Small intestine (tissue), 16 donors: ENCODE measurements at places on chromosomes 4 and X.

GRCh38 chr4:5870701-5871100 lies 22.2 kb downstream of the CRMP1 start:
- DNase-seq, result no peak

- no peak for DNase-seq
These were observed 82.0 kb upstream of the VCX2 start for GRCh38 chrX:8253096-8253495.

- no peak for DNase-seq
These were observed 92.2 kb upstream of the TRIM2 start for GRCh38 chr4:153112041-153112441.

DNA sequence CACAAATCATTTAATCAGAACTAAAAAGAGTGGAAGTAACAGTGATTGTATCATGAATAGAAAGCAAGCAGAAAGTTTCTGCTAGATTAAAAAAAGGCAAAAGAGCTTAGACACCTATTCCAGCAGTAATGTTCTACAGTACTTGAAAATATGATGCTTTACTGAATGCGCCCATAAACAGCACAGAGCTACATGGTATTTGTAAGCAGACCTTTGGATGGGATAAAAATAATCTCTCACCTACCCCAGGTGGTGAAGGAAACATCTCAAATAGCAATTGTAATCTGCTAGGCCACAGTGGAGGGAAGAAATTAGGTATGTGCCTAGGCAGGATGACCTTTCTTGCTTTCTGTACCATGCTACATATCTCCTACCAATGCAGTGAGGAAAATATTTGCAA lies 280.9 kb upstream of the PRKX start:
- DNase-seq, result no peak

DNA sequence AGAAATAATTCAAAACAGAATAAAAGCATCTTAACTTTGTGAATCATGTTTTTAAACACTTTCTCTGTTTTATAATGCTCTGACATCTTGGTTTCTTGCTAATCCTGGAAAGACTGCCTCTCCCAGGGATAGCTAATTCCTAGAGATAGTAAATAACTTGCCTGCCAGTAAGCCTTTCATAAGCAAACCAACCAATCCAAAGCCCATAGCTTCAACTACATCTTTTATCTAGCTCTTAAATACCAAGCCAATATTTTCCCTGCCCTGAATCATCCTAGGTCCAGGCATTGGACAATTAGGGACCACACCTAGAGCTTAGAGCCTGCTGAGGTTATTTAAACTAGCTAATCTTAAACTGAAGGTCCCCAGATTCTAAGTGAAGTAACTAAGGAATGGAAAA lies 223.7 kb upstream of the DIPK2B start:
- DNase-seq, result no peak

- no peak for DNase-seq
These were observed 66.6 kb downstream of the ATP10D start for GRCh38 chr4:47551682-47552081.
